Stomach (tissue), 19 donors: ENCODE measurements at places on chromosomes 1 and 21. TPM values are rescaled to one million over a fixed set of nuclear protein-coding genes. Genes with fewer than 3 reads are reported as not detected.

DNA sequence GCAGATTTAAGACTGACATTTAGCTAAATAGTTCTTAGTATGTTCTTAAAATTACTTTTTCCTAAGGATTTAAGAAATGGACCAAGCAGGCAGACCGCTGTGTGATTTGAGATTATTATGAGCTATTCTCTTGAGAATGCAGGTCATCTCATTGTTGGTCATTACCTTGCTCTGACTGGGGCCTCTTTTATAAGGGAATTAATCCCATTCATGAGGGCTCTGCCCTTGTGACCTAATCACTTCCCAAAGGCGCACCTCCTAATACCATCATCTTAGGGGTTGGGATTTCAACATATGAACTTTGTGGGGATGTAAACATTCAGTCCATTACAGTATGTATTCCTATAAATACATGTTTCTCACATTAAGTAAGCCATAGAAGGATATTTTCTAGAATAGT lies 24.2 kb downstream of the OSBPL9 start:
- H3K4me3 ChIP-seq, result no peak overlapping the region
- no peak overlapping the region for H3K27ac ChIP-seq
- peaks cover 5% of the 10 kb centered on the region for H3K4me1 ChIP-seq
- H3K36me3 ChIP-seq, result no peaks in the 10 kb centered on the region

- no peak overlapping the region for H3K27ac ChIP-seq
- no peaks in the 10 kb centered on the region for H3K27me3 ChIP-seq
- no peak for DNase-seq
- H3K4me1 ChIP-seq, result no peaks in the 10 kb centered on the region
- H3K4me3 ChIP-seq, result no peak overlapping the region
Observed at GRCh38 chr1:154777781-154778180, 92.3 kb downstream of the KCNN3 start.

ADAMTS1 gene
- 54.3 TPM for total RNA-seq

CLCA2 gene
- total RNA-seq, result not detected

- H3K36me3 ChIP-seq, result no peaks in the 10 kb centered on the region
- no peak overlapping the region for H3K27ac ChIP-seq
- no peak overlapping the region for H3K4me3 ChIP-seq
- DNase-seq, result peak; percentile 56
- peaks cover 7% of the 10 kb centered on the region for H3K4me1 ChIP-seq
Observed at GRCh38 chr1:54809496-54810074, 8.5 kb upstream of the TTC22 start.

MYOG gene
- not detected for total RNA-seq

- H3K4me3 ChIP-seq, result no peak overlapping the region
- no peak for DNase-seq
- H3K27me3 ChIP-seq, result no peaks in the 10 kb centered on the region
- no peak overlapping the region for H3K27ac ChIP-seq
Observed at GRCh38 chr1:210822241-210822640, 311.7 kb downstream of the KCNH1 start.

DNA sequence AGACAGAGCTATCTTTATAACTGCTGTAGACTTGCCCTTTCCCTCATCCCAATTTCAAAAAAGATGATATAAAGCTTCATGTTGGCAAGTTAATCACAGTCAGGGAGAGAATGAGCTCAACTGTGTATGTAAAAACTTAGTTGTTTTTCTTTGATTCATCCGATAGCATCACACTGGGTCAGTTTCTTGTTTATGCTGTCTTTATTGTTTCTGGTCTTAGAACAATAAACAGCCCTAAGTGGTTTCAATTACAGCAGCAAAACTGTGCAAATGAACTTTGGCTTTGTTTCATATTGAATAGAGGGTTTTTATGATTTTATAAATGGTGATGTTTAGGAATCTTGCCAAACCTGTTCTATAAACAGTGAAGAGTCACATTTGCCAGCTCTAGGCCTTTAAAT lies 423.8 kb upstream of the CXADR start:
- DNase-seq, result peak; percentile 50
- H3K36me3 ChIP-seq, result no peaks in the 10 kb centered on the region
- H3K4me3 ChIP-seq, result no peak overlapping the region
- no peaks in the 10 kb centered on the region for H3K4me1 ChIP-seq

UMODL1 gene
- total RNA-seq, result not detected

GRCh38 chr1:11448373-11449099 lies 30.4 kb upstream of the DISP3 start:
- no peak for DNase-seq
- no peak overlapping the region for H3K4me3 ChIP-seq
- H3K27ac ChIP-seq, result no peak overlapping the region
- H3K36me3 ChIP-seq, result no peaks in the 10 kb centered on the region

GRCh38 chr21:26952374-26953066 lies 14.4 kb downstream of the ADAMTS5 start:
- H3K27ac ChIP-seq, result no peak overlapping the region
- no peaks in the 10 kb centered on the region for H3K4me1 ChIP-seq
- no peaks in the 10 kb centered on the region for H3K36me3 ChIP-seq
- no peak for DNase-seq
- H3K27me3 ChIP-seq, result no peaks in the 10 kb centered on the region
- no peak overlapping the region for H3K4me3 ChIP-seq

DNA sequence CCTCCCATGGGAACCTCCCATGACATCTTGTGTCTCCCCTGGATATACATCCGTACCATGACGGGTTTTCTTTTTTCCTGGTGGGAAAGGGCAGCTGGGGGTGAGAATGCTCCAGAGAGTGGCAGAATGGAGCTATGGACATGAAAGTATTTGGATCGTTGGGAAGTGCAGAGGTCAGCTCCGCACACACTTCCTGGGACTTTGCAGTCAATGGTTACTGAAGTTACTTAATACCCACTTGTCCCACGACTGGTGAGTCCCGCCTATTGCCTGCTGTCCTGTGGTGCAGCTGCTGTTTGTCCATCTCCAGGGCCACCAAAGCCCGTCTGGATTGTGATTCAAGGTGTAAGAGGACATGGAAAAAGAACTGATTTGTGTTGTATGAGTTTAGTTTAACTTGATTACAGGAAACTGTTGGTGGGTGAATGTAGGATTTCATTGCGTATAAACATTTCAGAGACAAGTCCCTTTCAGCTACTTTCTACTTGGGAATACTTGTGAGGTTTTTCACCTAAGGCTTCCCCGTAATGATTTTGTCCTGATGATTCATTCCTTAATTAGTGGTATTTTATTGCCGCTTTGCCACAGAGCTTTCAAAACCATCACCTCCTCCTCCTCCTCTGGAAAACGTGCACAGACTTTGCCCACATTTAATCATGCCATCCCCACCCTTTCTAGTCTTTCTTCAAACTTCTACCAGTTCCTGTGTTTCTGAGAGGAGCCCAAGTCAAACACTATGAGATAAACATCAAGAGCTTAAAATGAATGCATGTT lies 308.8 kb downstream of the KIF26B start:
- H3K4me1 ChIP-seq, result no peaks in the 10 kb centered on the region
- DNase-seq, result no peak
- no peaks in the 10 kb centered on the region for H3K27me3 ChIP-seq
- no peaks in the 10 kb centered on the region for H3K36me3 ChIP-seq

HEYL gene
- total RNA-seq, result 0.58 TPM

AMPD1 gene
- total RNA-seq, result not detected

- H3K4me1 ChIP-seq, result peaks cover 56% of the 10 kb centered on the region
- DNase-seq, result peak; percentile 55
- H3K27ac ChIP-seq, result peak overlapping the region; percentile 94
- H3K27me3 ChIP-seq, result no peaks in the 10 kb centered on the region
Observed at GRCh38 chr1:151990856-151991198, 2.8 kb downstream of the S100A10 start.

TAL1 gene
- total RNA-seq, result under 0.01 TPM

DNA sequence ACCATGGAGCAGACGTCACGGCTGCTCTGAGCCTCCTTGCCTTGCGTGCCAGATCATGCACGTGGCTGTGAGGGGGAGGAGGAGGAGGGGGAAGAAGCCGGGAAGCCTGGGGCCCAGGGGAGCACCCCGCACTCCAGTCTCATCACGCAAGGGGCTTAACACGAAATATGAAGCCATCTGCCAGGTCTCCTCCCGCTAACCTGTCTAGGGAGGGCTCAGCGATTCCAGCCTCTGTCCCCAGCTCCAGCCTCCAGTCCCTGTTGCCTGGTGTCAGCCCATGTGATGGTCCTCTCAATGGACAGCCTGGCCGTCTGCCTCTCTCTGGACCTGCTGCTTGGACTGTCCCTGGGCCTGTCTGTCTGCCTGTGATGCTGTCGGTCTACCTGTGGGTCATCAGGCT lies 22.5 kb upstream of the C1QA start:
- H3K36me3 ChIP-seq, result no peaks in the 10 kb centered on the region
- H3K27me3 ChIP-seq, result peaks cover 4% of the 10 kb centered on the region
- H3K4me3 ChIP-seq, result no peak overlapping the region
- DNase-seq, result no peak
- no peaks in the 10 kb centered on the region for H3K4me1 ChIP-seq

GRCh38 chr1:98256700-98257099 lies 335.9 kb upstream of the DPYD start:
- no peak for DNase-seq
- H3K27me3 ChIP-seq, result no peaks in the 10 kb centered on the region
- no peaks in the 10 kb centered on the region for H3K4me1 ChIP-seq
- H3K4me3 ChIP-seq, result no peak overlapping the region
- H3K36me3 ChIP-seq, result no peaks in the 10 kb centered on the region
- no peak overlapping the region for H3K27ac ChIP-seq

SGIP1 gene
- 27.5 TPM for total RNA-seq

FAAP20 gene
- 42.9 TPM for total RNA-seq

DNA sequence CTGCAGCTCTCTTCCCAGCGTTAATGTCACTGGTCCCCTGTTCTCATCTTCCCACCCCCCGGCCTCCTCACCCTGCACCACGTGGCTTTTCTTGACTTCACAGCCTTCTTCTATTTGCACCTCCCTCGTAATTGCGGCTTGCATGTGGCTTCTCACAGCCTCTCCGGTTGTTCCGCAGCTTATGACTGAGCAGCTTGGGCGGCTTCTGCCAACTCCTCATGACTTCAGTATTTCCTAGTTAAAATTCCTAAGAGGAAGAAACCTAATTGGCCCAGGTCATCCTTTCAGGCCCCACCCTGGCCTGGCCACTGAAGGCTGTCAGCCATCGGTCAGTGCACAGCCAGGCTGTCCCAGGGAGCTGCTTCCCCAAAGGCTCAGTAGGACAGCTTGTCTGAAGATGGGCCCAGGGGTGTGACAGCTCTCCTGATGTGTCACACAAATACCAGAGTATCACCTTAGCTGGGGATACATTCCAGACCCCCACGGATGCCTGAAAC lies 8.6 kb upstream of the RERE start:
- H3K27ac ChIP-seq, result no peak overlapping the region
- H3K27me3 ChIP-seq, result no peaks in the 10 kb centered on the region
- H3K36me3 ChIP-seq, result no peaks in the 10 kb centered on the region

DNA sequence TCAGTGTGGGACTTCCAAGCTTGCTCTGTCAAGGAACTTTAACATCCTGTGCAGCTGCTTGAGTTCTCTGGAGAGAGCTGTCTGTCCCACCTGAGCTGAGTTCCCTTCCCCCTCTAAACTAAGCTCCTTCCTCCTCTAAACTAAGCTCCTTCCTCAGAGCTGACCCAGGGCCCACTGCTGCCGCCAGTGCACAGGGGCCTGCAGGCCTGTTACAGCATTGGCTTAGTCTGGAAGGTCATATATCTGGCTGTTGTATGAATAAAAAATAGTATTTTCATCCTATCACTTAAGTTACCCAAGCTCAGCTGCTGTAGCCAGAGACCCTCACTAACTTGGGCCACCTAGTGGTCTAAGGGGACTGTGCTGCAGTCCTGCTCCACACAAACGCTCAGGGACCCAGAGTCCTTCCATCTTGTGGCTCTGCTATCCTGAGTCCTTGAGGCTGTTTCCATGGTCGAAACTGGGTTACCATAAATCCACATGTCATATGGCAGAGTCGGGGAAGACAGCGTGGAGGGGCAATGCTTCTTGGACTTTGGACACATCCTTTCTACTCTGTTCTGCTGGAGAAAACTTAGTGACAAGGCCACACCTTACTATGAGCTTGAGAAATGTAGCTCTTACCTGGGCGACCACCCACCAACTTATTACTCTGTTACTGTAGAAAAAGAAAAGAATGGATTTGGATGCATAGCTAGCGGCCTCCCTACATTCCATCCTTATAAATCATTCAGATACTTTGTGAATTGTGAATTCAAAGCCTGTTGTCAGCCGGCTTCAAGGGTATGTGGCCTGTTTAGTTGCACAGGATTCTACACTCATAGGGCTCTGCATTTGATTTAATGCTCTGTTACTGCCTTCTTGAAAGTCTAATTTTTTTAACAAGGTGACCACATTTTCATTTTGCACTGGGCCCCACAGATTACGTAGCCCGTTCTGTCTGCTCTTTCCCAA lies 71.4 kb upstream of the GCLM start:
- no peak overlapping the region for H3K4me3 ChIP-seq
- peak overlapping the region; percentile 66 for H3K27ac ChIP-seq
- H3K36me3 ChIP-seq, result no peaks in the 10 kb centered on the region
- H3K4me1 ChIP-seq, result peaks cover 16% of the 10 kb centered on the region
- DNase-seq, result no peak

WNT3A gene
- not detected for total RNA-seq
